ENCODE measurements at places on chromosomes 5 and 9.

GRCh38 chr5:154528005-154528594, 50.1 kb upstream of the HAND1 start:
- DNase-seq = no peak

DNA sequence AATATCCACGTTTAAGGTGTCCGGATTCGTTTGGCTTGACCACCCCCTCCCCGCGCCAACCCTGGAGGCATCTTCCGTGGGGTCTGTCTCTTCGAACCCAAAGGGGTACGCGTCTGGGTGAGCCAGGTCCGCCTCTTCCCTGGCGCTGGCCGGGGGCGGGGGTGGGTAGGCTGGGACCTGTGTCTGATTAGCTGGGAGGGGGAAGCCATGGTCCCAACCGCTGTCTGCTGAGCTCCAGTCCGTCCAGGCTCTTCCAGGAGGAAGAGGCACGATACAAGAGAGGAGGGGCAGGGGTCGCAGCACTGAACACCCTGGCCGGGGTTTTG, at the start of gene LVRN:
Gene LVRN, plus strand, starts transcription at position 237 of the 326 bp plus-strand sequence. CDS start 143 bp downstream, outside the sequence.
- DNase-seq = no peak

GRCh38 chr9:36884721-36885120, 149.3 kb downstream of the PAX5 start:
- no peak for DNase-seq

DNA sequence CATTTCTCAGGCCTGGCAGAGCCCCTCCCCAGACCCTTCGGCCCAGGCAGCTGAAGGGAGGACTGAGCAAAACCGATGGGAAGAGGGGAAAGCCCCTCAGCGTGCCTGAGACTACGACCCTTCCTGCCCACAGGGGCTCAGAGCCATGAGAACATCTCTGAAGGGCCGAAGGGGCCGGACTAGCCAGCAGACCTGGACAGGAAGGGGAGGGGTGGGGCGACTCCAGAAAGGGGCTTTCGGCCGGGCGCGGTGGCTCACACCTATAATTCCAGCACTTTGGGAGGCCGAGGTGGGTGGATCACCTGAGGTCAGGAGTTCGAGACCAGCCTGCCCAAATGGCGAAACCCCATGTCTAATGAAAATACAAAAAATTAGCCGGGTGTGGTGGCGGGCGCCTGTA, 85.8 kb upstream of the PHYKPL start:
- no peak for DNase-seq

DNA sequence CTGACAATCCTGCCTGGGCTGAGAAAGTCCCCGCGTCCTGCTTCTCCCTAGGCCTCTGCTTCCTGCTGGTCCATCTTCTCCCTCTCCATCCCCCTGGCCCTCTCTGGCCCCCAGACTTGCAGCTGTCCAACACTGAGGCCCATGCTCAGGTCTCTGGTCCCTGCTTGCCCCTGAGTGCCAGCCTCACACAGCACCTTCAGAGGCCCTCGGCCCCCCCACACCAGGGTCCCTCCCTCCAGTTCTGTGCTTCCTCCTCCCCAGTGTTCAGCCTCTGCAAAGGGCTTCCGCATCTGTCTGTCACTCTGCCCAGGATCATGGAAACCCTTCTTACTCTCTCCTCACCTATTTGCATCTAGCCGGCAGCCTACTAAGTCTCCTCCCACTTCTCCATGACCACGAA, 62.4 kb upstream of the CTSL start:
- DNase-seq = no peak

DNA sequence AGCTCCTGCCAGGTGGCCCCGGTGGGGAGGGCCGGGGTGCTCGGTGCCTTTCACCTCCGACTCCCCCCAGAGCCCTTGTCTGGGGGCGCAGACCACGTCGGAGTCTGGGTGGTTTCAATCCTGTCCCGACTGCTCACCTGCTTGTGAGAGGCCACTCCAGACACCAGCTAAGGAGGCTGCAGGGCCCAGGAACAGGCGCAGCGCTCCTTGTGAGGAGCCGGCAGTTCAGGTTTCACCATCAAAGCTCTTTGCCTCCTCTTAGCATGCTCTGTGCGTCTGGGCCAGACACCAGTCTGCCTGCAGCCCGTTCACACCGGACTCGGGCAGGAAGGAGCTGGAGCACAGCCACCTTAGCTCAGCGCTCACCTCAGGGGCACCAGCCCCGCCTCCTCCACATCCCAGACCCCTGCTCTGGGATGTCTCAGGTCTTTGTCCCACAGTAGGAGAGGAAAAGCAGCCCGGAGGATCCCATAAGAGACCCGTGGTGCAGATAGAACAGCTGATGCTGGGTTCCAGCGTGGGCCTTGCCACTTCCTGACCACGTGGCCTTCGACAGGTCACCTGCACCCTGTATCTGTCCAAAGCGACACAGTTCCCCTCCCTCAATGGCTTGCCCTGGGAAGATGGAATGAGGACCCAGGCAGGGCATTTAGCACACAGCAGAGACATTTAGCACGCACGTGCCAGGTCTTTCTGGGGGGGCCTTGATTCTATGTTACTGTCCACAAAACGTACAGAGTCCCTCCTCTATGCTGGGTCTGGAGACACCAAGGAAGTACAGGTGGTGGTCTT, 106.2 kb upstream of the LMX1B start:
- no peak for DNase-seq

- no peak for DNase-seq
Measured at GRCh38 chr9:112135706-112136105, 39.4 kb downstream of the SUSD1 start.

- DNase-seq = no peak
Measured at GRCh38 chr5:178467568-178468195, 122.5 kb downstream of the COL23A1 start.

GRCh38 chr5:14220642-14221041, 77.5 kb downstream of the TRIO start:
- no peak for DNase-seq

- DNase-seq = no peak
Measured at GRCh38 chr9:114399381-114399780, 11.6 kb upstream of the AKNA start.

DNA sequence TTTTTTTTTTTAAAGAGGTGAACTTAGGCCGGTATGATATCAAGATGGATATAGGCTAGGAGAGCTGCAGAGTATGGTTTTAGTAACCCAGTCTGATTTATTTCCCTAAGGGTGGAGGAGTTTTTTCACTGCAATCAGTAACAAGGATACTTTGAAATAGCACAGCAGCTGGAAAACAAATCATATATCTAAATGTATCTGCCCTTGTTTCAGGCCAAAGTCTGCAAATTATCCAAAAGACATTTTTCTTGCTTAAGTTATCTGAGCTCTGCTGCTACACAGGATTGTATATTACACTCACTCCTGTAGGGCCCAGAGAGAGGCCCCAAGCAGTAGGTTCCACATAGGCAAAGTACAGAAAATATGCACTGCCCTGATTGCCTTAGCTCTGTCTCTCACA, 222.4 kb downstream of the NTRK2 start:
- no peak for DNase-seq

- DNase-seq = no peak
Measured at GRCh38 chr5:159826351-159827214, 89.7 kb upstream of the ADRA1B start.

DNA sequence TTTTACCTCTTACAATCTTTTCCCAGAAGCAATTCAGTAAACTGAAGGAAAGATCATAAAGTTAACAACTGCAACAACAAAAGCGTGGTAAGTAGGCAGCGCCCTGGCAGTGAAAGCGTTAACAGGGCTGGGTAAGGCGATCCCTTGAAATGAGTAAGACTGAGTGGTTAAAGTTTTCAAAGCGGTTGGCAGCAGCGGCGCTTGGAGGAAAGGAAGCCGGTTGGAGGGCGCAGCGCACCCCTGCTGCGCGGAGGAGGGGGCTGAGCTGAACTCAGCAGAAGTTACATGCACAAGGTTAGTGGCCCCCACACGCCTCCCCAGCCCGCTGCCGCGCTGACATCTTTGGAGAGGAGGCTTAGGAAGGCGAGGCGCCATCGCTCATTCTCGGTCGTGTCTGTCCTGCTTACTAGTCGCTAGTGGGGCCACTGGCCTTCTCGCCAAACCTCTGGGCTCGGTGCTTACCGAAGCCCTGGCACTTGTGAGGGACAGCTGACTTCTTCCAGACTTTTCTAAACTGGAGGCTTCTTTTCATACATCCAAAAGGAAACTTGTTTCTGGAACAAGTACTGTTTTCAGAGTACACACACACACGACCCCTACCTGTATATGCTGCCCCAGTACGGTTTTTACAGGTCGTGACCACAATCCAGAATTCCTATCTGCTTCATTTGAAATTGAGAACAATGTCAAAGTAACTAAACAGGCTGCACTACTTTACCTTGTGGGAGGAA, at the start of gene SH3RF2:
Gene SH3RF2, plus strand, starts transcription at position 178 of the 731 bp plus-strand sequence. CDS start 1,351 bp downstream, outside the sequence.
- DNase-seq = no peak

- no peak for DNase-seq
Measured at GRCh38 chr5:74725331-74725730, 40.3 kb downstream of the HEXB start.

DNA sequence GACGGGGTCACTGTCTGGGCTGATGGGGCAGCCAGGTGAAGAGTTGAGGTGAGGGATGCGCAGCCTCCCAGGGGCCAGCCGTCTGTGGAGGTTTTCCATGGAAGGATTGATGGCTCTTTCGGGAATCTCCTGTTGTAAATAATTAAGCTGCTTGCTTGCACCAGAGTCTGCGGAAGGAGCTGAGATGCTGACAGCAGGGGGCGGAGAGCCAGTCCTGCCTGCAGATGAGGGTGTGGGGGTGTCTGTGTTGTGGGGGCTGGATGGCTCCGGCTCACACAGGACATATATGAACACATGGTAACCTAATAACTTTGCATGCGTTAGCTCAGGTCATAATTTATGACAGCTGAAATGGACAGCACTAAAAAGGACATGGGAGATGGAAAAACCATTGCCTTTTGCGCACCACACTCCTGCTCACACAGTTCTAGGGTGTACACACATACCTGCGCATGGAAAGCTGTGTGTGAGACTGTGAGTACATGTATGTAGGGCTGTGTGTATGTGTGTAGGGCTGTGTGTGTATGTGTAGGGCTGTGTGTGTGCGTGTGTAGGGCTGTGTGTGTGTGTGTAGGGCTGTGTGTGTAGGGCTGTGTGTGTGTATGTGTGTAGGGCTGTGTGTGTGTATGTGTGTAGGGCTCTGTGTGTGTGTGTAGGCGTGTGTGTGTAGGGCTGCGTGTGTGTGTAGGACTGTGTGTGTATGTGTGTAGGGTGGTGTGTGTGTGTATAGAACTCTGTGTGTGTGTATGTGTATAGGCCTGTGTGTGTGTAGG, 36.8 kb upstream of the SEMA4D start:
- no peak for DNase-seq

- DNase-seq = no peak
Measured at GRCh38 chr9:38041564-38042243, 27.3 kb downstream of the SHB start.

GRCh38 chr9:113247640-113248039, 26.3 kb downstream of the SLC31A1 start:
- DNase-seq = no peak

- no peak for DNase-seq
Measured at GRCh38 chr5:149278451-149279210, 7.0 kb downstream of the AFAP1L1 start.
